CD4-positive, CD25-positive, alpha-beta regulatory T cell (primary cell): ENCODE measurements at places on chromosomes 6 and 20.

GRCh38 chr20:64151633-64152530 is 12.4 kb upstream of the MYT1 start:
- no peak for DNase-seq

DNA sequence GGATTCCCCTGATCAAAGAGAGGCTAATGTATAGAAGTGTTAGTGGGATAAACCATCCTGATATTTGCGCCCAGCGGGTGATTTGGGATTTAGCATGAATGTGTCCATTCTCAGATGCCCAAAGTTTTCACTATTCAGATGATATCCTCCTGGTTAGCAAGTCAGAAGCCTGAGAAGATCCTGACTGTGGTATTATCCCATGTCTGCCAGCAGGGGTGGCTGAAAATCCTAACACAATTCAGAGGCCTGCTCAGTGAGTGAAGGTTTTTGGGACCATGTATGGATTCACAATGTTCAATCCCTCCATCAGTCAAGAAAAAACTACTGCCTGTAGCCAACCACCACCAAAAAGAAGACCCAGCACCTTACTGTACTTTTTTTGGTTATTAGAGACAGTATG is 34.1 kb upstream of the SPACA1 start:
- no peak for DNase-seq

DNA sequence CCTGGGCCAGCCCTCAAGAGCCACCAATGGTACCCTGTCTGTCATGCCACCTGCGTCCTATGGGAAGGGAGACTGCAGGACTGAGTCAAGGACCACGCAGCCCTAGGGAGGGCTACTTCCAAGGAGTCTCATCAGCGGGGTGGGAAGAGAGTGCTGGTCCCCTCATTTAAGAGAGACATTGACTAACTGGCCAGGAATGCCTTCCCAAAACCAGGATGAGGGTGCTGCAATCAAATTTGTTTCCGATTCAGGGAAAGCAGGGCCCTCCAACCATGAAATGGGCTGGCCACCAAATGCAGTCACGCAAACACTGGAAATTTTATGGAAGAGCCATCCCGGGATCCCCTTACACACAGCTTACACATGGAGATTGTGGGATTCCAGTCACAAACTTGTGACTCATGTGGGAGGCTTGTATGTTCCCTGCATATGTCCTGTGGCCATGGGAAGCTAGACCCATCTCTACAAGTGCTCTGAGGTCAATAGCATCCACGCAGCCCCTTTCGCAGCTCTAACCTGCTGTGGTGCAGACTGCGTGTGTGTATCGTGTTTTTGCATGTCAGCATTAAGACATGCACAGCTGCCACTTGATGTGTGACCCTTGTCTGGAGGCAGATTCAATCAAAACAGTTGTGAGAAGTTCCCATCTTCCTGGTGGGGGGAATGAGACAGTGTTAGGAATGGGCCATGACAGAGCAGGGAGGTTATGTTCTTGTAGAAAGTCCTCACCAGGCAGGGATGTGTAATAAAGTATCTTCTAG is 53.0 kb upstream of the CST7 start:
- no peak for DNase-seq

- DNase-seq, result no peak
These were observed 101.4 kb downstream of the TNFAIP3 start for GRCh38 chr6:137968455-137968804.

DNA sequence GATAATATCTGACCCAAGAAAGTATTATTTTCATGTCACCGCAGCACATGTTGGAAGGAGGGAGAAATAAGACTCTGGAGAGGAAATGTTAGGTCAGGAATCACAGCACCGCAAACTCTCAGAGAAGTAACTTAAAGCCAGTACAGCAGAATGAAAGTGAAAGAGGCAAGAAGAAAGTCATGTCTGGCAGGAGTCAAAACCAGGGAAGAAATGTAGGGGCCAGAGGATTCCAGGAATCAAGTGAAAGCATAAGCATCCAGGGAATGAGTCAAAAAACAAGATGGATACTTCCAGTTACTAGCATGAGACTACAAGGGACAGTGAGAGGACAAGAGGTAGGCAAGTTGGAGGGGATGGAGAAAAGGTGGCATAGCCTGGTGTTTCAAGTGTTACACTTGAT is 80.4 kb downstream of the AK9 start:
- DNase-seq, result no peak
